Stimulated activated CD8-positive, alpha-beta memory T cell treated with anti-CD3 and anti-CD28 coated beads, Interleukin-2, amount 100 ng/mL, for 1 hour (primary cell): ENCODE measurements at places on chromosomes 7 and 10.

DNA sequence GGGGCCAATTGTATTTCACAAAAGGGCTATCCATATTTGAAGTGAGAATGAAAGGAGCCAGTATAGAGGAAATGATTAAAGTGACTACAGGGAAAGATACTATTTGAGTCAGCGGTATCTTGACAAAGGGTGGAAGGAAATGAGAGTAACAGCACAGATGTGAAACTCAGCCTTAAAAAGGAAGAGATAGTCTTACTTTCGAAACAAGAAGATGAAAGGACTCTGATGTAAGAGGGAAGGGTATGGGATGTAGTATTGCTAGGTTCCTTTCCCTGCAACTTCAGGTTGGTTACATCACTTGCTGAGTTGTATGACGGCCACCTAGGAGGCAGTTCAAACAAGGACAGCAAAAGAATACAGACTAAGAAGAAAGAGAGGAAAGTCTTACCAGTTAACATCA, 13.7 kb downstream of the CISD1 start:
- DNase-seq: no peak

GRCh38 chr7:41760293-41760692, 57.4 kb upstream of the INHBA start:
- no peak for DNase-seq

DNA sequence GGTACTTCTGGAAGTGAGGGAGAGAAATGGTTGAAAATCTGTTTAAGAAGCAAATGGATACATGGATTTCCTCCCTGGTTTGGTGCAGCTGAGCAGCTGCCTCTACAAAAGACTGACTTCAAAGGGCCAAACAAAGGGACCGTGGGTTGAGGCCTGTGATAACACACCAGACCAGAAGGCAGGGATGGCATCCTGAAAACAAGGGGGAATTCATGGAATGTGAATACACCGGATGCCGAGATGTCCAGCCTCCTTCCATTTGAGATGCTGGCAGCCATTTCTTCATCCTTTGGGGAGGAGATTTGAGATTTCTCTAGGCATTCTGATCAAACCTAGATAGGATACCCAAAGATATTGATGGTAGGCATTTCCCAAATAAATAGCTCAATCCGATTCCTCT, 36.9 kb downstream of the TAF3 start:
- DNase-seq: no peak

GRCh38 chr10:118672766-118673715, 77.6 kb upstream of the PRLHR start:
- no peak for DNase-seq

- no peak for DNase-seq
These were observed 804.8 kb upstream of the IGFBP3 start for GRCh38 chr7:46725838-46726237.

GRCh38 chr7:70577078-70577477, 554.9 kb upstream of the GALNT17 start:
- DNase-seq: no peak

GRCh38 chr10:101686133-101686925, 8.6 kb downstream of the FBXW4 start:
- no peak for DNase-seq

DNA sequence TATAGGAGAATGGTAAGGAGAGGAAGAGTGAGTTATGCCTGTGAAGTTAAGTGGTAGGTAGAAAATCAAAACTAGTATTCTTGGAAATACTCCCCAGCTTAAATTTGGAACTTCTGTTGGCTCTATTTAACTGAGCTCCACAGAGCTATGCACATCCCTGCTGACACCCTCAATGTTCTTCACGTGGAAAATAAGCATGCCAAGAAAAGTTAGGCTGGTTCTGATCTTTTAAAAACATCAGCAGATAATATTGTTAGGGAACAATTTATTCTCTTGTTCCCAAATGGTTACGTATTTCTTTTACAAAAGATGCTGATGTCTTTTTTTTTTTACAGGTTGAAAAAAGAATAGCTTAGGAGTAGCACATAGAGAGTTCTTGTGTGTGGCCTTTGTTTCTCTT, 111.3 kb downstream of the MKLN1 start:
- no peak for DNase-seq

- DNase-seq: no peak
These were observed 81.6 kb downstream of the ETV1 start for GRCh38 chr7:13907831-13908230.
